ENCODE measurements at places on chromosomes 16 and 17.

DNA sequence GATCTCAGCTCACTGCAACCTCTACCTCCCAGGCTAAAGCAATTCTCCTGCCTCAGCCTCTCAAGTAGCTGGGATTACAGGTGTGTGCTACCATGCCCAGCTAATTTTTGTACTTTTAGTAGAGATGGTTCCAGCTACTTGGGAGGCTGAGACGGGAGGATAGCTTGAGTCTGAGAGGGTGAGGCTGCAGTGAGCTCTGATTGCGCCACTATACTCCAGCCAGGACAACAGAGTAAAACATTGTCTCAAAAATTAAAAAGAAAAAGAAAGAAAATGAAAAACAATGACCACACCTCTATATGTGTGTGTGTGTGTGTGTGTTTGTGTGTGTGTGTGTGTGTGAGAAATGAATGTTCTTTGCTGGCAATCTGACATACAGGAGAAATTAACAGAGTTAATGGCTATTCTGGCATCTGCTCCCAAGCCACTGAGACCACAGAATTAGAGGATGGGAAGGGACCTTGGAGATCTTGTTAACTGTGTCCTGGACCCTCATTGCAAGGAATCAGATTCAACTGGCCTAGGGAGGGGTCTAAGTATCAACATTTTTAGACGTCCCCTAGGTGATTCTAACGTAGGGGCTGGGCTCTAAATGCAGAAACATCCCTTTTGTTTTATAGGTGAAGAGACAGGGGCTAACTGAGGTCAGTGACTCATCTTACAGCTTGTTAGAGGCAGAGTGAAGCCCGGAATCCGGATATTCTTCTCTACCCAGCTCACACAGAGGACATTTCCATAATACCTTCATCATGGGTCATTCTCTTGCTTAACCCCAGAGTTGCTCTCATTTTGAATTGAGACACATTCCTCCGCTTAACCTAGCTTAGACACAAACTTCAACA is 16.4 kb upstream of the MARCHF10 start:
- DNase-seq = no peak

DNA sequence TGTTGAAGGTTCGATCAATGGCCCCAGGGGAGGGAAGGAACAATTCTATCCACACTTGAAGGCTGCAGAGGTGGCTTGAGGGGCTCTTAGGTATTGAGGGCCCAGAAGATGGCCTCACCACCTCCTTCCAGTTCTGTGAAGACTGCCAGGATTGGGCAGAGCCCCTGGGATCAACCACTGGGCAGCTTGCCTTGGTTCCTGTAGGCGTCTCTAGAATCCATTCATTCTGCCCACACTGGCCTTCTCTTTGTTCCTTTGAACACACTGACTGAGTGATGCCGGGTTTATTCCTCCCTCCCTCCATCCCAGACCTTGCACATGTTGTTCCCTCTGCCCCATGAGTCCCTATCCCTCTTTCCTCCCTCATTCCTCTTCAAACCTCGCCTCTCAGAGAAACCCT is 50.5 kb downstream of the SYT17 start:
- DNase-seq = no peak

DNA sequence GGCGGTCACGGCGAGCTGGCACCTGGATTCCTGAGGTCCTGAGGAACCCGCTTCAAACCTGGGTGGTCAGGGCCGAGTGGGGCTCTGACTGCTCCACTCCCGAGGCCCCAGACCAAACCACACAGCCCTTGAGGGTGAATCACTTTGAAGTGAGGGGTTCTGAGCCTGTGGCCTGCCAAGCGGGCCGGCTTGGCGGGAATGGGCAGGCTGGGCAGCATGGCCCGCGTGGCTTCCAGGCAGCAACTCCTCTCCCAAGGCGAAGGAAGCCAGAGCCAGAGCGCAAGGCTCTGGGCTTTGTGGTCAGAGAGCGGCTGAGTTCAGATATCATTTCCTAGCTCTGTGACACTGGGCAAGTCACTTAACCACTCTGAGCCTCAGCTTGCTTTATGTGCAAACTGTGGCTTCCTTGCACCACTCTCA is 42.7 kb downstream of the CMIP start:
- DNase-seq = no peak

GRCh38 chr17:81341516-81342268 is 46.6 kb upstream of the SLC38A10 start:
- no peak for DNase-seq

- DNase-seq = no peak
Measured at GRCh38 chr17:71438631-71439146, 682.1 kb upstream of the SOX9 start.

Measured in GM19239 (cell line).